Foreskin keratinocyte (primary cell): ENCODE measurements at places on chromosomes 4 and X. TPM values are rescaled to one million over a fixed set of nuclear protein-coding genes. Genes with fewer than 3 reads are reported as not detected.

PPID gene
- total RNA-seq, result 36.1 and 38.5 TPM in 2 replicates

MXRA5 gene
- total RNA-seq, result 5.5 and 7.9 TPM in 2 replicates

ADH1C gene
- not detected in 2 replicates for total RNA-seq

SLITRK4 gene
- total RNA-seq, result not detected in 2 replicates

LDOC1 gene
- 17.2 and 20.1 TPM in 2 replicates for total RNA-seq

COL4A6 gene
- 24.9 and 25.2 TPM in 2 replicates for total RNA-seq

CSN1S1 gene
- not detected in 2 replicates for total RNA-seq

FGD1 gene
- 10.2 and 10.9 TPM in 2 replicates for total RNA-seq

MOB1B gene
- 20.2 and 20.6 TPM in 2 replicates for total RNA-seq

NOX1 gene
- not detected in 2 replicates for total RNA-seq

HMX1 gene
- total RNA-seq, result not detected in 2 replicates

FGFRL1 gene
- total RNA-seq, result 6.0 and 6.6 TPM in 2 replicates

FRG2 gene
- total RNA-seq, result not detected in 2 replicates

APOO gene
- 32.7 and 40.9 TPM in 2 replicates for total RNA-seq

C4orf50 gene
- total RNA-seq, result not detected in 2 replicates
